Cerebellum (tissue), 4 donors: ENCODE measurements at places on chromosomes 1 and 21. TPM values are rescaled to one million over a fixed set of nuclear protein-coding genes. Genes with fewer than 3 reads are reported as not detected.

DNA sequence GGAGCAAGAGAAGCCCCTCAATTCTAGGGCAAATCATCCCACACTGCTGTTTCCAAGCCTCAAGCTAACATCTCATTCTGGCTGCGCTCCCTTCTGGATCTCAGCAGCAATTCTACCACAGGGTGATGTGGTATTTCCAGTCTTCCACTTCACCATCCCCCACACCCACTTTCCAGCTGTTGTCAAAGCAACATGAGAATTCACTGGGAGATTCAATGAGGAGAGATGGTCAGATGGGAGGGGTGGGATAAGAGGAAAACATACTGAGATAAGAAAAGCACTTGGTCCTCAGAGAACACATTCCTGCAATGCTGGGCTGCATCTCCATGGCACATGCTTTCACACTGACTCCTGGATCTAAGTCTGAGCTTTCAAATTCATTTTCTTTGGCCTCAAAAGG is 47.3 kb upstream of the LRRC52 start:
- DNase-seq = no peak

DNA sequence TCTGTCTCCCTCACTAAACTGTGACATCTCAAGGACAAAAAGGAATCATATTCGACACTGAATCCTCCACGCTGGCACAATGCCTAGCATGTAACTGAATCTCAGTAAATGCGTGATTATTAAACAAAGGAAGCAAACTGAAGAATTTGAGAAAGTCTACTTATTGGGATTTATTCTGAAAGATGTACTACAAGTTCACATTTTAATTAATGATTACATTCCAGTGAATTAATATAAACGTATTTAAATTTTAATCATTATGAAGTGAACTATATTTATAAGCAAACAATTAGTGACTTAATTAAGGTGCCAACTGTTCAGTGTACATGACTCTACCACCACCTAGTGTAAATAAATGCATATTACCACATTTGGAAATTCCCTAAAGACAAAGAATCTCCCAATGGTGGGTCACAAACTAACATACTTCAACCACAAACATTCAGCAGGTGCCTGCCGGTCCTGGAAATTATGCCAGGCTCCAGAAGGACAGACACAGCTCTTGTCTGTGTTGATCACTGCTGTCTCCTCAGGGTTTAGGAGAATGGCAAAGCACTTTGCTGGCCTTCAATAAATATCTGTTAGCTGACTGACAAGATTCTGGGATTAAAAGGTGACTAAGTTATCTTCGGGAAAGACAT is 56.3 kb downstream of the SMYD3 start:
- DNase-seq = peak; percentile 68

GRCh38 chr1:42924082-42924850 is 34.4 kb downstream of the SLC2A1 start:
- DNase-seq = peak; percentile 97

- DNase-seq = no peak
Measured at GRCh38 chr1:63878932-63879331, 105.1 kb downstream of the ROR1 start.

- DNase-seq = no peak
Measured at GRCh38 chr1:63728611-63729226, 45.1 kb upstream of the ROR1 start.

GRCh38 chr1:32426489-32427255 is 32.4 kb upstream of the BSDC1 start:
- peak; percentile 53 for DNase-seq

Gene KRTAP21-2
- not detected for total RNA-seq
